ENCODE measurements at places on chromosomes 7 and 10.

GRCh38 chr10:114697061-114697598 is 39.1 kb upstream of the ABLIM1 start:
- no peak for DNase-seq

DNA sequence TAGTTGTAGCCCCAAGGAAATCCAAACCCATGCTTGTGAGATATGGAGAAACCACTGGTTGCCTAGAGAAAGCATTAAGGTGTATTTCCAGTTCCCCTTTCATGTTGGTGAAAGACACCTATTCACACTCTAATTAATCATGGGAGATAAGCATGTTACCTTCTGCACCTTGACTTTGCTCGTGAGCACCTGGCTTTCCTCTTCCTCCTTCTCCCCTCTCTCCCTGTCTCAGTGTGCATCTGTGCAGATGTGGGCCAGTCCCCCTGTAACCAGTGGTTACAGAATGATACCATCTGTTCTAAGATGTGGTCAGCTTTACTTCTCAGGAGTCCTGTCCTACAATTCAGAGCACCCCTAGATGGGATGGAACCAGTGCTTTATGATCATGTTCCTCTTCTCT is 160.6 kb downstream of the LCOR start:
- DNase-seq, result no peak

DNA sequence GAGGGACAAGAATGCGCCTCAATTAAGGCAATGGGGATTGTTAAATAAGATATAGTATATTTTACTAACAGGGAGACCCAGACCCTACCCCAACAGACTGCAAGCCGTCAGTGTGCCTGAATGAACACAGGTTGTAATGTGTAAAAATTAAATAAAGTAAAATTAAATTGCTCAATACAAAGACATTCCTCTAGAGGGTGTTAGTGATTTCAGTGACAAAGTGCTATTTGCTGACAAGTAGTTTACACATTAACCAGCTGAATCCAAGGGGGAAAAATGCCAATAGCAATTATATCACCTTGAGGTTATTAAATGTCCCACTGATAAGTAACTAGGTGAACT is 110.5 kb downstream of the EBF3 start:
- DNase-seq, result no peak

- no peak for DNase-seq
These were observed 1288.5 kb upstream of the AUTS2 start for GRCh38 chr7:68309806-68310205.

DNA sequence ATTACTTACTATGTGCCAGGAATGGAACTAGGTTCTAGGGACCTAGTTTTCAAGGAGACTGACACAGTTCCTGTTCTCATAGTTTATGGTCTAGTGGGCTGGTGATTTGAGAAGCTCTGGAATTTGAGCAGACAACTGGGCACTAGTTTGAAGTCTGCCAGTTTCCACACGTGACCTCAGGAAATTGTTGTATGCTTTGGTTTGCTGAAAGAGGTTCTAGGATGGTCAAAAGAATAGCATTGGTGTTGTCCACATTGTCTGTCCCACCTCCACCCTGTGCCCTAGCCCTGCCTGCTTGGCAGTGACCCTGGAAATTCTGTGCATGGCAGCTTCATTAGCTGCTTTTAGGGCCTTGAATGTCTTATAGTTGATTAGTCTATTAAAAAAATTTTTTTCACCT is 28.7 kb downstream of the GBF1 start:
- no peak for DNase-seq

DNA sequence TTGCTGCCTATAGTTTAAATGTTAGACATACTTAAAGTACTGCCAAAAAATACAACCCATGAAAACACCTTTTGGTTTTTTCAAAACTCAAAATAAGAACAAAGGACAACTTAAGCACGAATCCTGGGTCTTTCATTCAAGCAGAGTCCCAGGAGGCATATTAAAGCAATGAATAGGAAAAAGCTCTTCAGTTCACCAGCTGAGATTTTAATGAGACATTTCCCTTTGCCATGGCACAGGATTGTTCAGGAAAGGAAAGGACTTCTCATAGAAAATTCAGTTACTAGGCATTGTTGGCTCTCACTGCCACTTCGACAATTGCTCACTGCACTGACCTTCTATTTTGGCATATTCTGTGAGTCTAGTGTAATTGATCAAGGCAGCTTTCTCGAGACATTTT is 133.5 kb upstream of the FEZF1 start:
- DNase-seq, result no peak

DNA sequence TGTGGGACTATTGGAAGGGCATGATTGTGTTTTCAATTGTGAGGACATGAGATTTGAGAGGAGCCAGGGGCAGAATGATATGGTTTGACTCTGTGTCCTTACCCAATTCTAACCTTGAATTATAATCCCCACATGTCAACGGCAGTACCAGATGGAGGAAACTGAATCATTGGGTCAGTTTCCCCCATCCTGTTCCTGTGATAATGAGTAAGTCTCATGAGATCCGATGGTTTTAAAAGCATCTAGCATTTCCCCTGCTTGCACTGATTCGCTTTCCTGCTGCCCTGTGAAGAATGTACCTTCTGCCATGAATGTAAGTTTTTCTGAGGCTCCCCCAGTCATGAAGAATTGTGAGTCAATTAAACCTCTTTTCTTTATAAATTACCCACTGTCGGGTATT is 1367.1 kb downstream of the XPNPEP1 start:
- no peak for DNase-seq

DNA sequence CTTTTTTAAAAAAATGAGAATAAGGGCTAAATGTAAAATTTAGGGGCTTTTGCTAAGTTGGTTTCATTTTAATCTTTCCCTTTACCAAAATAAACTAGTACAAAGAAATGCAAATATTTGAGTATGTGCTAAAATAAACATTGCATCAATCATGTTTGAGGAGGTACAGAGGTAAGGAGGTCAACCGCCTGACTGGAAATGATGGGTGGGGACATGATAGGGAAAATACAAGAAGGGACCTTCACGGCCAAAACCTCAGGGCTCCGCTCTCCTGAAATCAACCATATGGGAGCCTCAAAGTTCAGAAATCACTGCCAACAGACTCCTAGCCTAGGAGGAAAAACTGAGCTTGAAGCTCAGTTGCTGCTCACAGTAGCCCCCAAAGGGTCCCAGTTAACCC is 207.6 kb downstream of the AHR start:
- DNase-seq, result no peak

Measured in activated CD4-positive, alpha-beta T cell treated with anti-CD3 and anti-CD28 coated beads, Interleukin-10, Interleukin-2, amounts not matched to agents 100 ng/mL and 50 ng/mL, durations not matched to agents 16 hours and 8 hours (primary cell).